ENCODE measurements at places on chromosomes 13 and 19. TPM values are rescaled to one million over a fixed set of nuclear protein-coding genes. Genes with fewer than 3 reads are reported as not detected.

The ICAM4 gene
- 0.27 TPM for total RNA-seq

The PTGER1 gene
- 1.9 TPM for total RNA-seq

The FPR1 gene
- total RNA-seq: not detected

The PNKP gene
- total RNA-seq: 42.3 TPM

The ZNF547 gene
- 4.1 TPM for total RNA-seq

The PEAK3 gene
- total RNA-seq: not detected

The SIGLECL1 gene
- total RNA-seq: not detected

The GJB2 gene
- total RNA-seq: 0.18 TPM

The ATXN8OS gene
- not detected for total RNA-seq

The ZNF681 gene
- total RNA-seq: 0.36 TPM

The NKPD1 gene
- total RNA-seq: 0.25 TPM

The GIPC3 gene
- 0.33 TPM for total RNA-seq

The KLK15 gene
- not detected for total RNA-seq

The SLC27A5 gene
- 5.5 TPM for total RNA-seq

The STARD13 gene
- 7.8 TPM for total RNA-seq

The SHISA7 gene
- not detected for total RNA-seq

The LGI4 gene
- total RNA-seq: 0.09 TPM

The LRP3 gene
- 15.0 TPM for total RNA-seq

The LRRC63 gene
- total RNA-seq: 0.41 TPM

The CARM1 gene
- total RNA-seq: 39.6 TPM

The NRTN gene
- total RNA-seq: not detected

The IFNL1 gene
- total RNA-seq: not detected

The VN1R4 gene
- not detected for total RNA-seq

The USHBP1 gene
- total RNA-seq: not detected

The FXYD7 gene
- not detected for total RNA-seq

The KISS1R gene
- not detected for total RNA-seq

The PSG5 gene
- 13.6 TPM for total RNA-seq

The ZNF99 gene
- total RNA-seq: not detected

The VPS36 gene
- total RNA-seq: 62.5 TPM

The ZC3H13 gene
- 33.1 TPM for total RNA-seq

The LGALS4 gene
- total RNA-seq: not detected

The SUGT1 gene
- total RNA-seq: 46.4 TPM

The ZNF529 gene
- total RNA-seq: 10.5 TPM

The SLAIN1 gene
- not detected for total RNA-seq

The AKT2 gene
- 132 TPM for total RNA-seq

The CCNA1 gene
- 0.09 TPM for total RNA-seq

The CDX2 gene
- not detected for total RNA-seq

The ZNF284 gene
- 3.5 TPM for total RNA-seq

The CACNA1A gene
- total RNA-seq: 42.8 TPM

The HPN gene
- not detected for total RNA-seq

The SLC7A10 gene
- total RNA-seq: not detected

The ANKRD10 gene
- total RNA-seq: 84.2 TPM

The TNFSF9 gene
- total RNA-seq: 1.7 TPM

The AMH gene
- total RNA-seq: 1.8 TPM

The PRR22 gene
- 0.09 TPM for total RNA-seq

The TEAD2 gene
- 19.2 TPM for total RNA-seq

The ZNF491 gene
- 0.99 TPM for total RNA-seq

The CD177 gene
- 0.27 TPM for total RNA-seq

The PPM1N gene
- total RNA-seq: 0.99 TPM

The FUT6 gene
- total RNA-seq: not detected

The ZNF677 gene
- total RNA-seq: 37.9 TPM

The KLK12 gene
- total RNA-seq: not detected

The NOTCH3 gene
- total RNA-seq: 44.4 TPM

The C19orf25 gene
- total RNA-seq: 13.2 TPM

The APC2 gene
- total RNA-seq: 0.27 TPM

The ZNF468 gene
- 15.9 TPM for total RNA-seq

The APOC4 gene
- not detected for total RNA-seq
